NCI-H82 (cell line): ENCODE measurements at places on chromosomes 6 and 20.

GRCh38 chr6:1222728-1223595 is 88.9 kb upstream of the FOXQ1 start:
- no peak for DNase-seq

- DNase-seq, result no peak
Observed at GRCh38 chr6:166024252-166024651, 143.4 kb downstream of the TBXT start.

DNA sequence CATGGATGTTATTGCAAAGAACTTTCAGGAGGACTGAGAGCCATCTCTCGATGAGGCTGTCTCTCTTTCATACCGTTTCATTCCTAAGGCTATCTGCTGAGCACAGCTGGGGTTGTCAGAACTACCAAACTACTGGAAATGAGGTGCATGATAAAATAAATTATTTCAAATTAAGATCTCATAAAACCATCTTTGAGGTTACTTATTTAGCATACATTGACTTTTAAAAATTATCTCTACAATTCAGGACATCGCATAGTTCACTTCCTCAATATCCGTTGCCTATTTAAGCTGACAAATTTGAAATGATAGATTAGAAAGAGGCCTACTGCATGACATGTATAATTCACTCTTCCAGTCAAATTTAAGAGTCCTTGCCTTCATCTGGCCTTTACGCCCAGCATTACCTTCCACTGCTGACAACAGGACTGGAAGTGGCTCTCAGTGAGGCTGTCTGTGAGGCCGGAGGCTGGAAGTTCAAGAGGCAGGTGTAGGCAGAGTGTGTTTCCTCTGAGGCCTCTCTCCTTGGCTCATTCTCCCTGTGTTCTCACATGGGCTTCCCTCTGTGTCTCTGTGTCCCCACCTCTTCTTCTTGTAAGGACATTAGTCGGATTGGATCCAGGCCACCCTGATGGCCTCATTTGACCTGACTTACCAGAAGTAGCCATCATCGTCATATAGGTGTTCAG is 12.8 kb upstream of the DUSP22 start:
- DNase-seq, result no peak

GRCh38 chr6:34053721-34054120 is 92.2 kb downstream of the GRM4 start:
- DNase-seq, result peak; percentile 30

DNA sequence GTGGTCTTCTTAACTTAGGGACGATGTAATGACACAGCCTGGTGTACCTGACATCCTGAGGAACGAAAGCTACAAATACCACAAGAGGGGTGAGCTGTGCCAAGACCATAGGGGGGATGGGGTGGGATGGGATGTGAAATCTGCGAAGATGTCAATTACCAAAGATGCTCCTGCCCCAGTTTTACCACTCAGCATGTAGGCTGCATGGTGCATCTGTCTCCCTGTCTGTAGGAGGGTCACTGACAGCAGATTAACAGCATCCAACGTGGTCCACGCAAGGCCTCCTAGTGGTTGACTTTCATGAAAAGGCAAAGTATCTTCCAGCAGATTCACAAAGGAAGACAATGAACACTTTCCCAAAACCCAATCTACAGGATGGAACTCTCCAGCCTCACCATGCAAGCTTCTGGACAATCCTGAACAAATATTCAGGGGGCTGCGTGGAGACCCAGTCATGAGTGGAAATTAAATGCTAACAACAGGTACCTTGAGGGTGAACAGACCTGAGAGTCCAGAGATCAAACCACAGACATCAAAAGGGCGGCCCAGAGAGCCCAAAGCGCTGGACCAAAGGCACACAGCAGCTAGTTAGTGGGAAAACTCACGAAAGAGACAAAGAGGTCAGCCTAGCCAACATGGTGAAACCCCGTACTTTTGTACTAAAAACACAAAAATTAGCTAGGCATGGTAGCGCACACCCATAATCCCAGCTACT is 44.4 kb downstream of the ZMYND8 start:
- no peak for DNase-seq

DNA sequence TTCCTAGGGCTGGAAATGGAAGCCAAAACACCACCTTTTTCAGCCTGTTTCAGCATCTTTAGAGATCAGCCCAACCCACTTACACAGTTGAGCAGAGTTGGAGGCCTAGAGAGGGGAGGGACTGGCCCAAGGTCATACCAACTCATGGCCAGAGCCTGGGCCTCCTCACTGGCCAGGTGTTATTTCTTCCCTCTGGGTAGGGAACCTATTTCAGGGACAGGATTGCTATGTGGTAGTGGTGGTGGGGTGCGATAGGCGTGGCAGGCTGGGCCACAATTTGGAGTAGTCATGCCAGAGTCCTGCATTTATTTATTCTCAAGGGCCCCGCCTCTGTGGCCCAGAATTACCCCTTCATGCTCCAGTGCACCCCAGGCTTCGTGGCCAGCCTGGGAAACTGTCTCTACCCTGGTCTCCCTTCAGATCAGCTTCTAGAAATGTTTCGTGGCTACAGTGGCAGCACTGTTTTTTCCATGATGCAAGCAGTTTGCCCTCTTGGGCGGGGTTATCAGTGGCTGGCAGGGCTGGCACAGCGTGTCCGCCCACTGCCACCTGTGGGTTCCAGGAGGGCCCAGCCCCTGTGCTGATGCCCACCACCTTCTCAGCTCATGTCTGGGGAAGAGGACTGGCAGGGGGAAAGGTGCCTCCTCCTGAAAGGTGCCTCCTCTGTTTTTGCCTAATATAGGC is 6.2 kb downstream of the VEGFA start:
- no peak for DNase-seq

- no peak for DNase-seq
Observed at GRCh38 chr6:47722194-47722593, 23.8 kb downstream of the ADGRF4 start.

DNA sequence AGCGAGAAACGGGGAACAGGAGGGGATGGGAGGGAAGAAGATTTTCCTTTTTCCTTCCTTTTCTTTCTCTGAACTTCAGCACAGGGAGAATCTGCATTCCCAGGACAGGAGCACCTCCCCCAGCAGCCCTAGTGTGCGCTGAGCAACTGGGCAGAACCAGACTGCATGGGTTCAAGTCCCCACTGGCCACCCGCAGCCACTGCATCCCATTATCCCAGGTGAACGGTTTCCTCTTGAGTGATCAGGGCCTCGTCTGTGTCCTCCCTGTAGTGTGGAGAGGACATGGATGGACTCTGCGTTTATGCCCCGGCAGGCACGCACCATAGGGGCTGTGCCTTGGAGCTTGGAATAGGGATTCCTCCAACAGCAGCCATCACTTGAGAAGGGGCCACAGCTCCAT is 53.0 kb downstream of the ANKRD60 start:
- DNase-seq, result no peak

DNA sequence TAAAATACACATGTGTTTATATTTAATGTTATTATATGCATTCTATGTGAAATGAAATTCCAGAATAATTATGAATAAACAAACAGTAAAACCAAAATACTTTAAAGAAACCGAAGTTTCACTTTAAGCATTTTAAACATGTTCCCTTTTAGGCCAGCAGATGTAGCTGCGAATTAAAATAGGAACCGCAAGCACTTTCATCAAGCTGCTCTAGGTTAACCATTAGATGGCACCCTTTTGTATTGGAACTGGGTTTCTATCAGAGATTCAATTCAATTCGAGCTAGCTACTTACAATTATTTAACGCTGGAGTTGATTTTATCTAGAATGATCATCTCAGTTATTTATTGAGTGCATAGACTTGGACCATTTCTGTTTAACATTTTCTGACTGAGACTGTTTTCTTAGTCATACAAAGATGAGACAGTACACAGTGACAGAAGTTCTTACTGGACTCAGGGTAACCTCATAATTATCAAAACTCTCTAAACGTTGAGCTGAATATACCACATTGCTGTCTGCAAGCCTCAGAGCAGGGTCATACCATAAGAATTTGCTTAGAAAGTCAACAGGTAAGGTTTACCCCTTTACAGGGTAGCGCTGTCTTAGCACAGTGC is 8.5 kb downstream of the TMEM242 start:
- no peak for DNase-seq

DNA sequence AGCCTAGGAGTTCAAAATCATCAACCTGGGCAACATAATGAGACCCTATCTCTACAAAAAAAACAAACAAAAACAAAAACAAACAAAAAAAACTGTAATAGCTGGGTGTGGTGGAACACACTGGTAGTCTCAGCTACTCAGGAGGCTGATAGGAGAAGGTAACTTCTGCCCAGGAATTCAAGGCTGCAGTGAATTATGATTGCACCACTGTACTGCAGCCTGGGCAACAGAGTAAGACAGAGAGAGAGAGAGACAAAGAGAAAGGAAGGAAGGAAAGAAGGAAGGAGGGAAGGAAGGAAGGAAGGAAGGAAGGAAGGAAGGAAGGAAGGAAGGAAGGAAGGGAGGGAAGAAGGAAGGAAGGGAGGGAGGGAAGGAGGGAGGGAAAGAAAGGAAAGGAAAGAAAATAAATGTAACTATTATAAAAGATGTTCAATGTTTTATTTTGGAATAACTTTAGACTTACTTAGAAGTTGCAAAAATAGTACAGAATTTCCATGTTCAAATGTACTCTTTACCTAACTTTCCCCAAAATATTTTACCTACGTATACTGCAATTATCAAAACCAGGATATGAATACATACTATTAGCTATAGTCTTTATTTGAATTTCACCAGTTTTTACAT is 175.2 kb downstream of the KHDC1L start:
- DNase-seq, result no peak

- no peak for DNase-seq
Observed at GRCh38 chr6:122752459-122752858, 27.1 kb upstream of the FABP7 start.

GRCh38 chr20:63035603-63036185 is 28.9 kb upstream of the BHLHE23 start:
- no peak for DNase-seq

DNA sequence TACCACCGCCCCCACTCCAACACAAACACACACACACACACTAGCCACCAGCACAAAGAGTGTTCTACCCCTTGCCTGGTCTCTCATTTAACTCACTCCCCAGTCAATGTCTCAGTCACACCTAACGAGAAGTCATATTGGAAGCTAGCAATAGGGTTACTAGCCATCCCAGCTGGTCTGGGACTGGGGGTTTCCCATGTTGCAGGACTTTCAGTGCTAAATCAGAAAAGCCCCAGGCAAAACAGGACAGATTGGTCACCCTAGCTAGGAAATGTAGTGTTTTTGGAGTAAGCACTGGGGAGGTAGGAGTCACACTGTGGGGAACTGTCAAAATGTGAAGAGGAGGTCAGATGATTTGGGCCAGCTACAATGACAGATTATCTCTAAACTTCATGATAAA is 158.1 kb downstream of the UNC5CL start:
- no peak for DNase-seq

- no peak for DNase-seq
Observed at GRCh38 chr6:106085692-106085983, 498 bp upstream of the PRDM1 start.

GRCh38 chr6:90179190-90180169 is 117.2 kb downstream of the BACH2 start:
- DNase-seq, result peak; percentile 31

DNA sequence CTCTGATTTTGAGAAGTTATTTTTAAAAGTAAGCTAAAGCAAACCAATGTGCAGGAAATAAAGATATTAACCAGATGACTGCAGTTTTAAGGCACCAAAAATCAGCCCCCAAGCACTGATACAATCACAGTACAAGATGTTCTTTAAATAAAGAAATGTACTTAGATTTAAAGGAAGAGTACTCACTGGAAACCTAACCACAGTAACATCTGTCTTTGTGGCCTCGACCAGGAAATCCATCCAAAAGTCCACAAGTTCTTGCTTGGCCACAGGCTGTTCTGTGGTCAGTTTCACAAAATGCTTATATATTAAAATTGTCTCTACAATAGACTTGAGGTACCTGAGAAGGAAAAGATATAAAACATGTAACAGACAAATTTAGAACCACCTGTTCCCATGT is 105.9 kb upstream of the MAP7 start:
- DNase-seq, result no peak

GRCh38 chr6:31617010-31617409 is 2.0 kb downstream of the AIF1 start:
- DNase-seq, result peak; percentile 34

- peak; percentile 52 for DNase-seq
Observed at GRCh38 chr6:44238687-44239350, 8.1 kb upstream of the HSP90AB1 start.

GRCh38 chr6:150145830-150146229 is 3.0 kb downstream of the PPP1R14C start:
- DNase-seq, result no peak

- peak; percentile 25 for DNase-seq
Observed at GRCh38 chr6:167907837-167908681, 81.3 kb downstream of the AFDN start.

DNA sequence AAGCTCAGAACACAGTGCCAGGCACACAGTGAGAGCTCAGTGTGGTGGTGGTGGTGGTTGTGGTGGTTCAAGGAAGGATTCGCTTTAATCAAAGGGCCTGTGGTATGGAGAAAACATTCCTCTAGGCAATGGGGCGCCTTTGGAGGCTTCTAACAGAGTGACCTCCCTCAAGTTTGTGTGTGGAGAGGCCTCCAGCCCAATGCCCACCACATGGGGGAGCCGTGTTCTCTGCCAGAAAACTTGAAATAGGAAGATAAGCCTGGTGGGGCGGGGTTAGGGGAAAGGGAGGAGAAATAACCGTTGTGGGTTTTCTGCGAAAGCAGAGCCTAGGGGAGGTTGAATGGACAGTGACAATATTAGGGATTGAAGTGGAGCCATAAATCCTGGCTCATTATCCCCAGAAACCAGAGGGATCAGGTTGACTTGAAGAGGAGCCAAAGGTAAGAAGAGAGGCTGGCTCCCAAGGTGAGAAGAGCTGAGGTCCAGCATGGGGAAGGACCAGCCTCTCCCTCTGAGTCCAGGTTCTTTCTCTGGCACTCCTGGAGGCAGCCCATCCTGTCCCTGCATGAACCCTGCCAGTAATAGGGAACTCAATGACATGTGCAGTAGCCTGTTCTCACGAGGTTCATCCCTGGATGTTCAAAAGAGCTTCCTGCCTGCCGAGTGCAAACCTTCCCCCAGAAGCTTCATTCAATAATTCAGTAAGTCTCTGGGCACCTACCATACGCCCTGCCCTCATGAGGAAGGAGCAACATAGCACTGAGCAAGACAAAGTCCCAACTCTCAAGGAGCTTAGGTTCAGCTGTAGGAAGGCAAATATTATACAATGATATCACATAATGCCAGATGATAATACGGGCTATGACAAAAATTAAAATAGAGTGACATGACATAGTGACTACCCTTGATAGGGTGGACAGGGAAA is 51.4 kb downstream of the TGM2 start:
- DNase-seq, result peak; percentile 72

GRCh38 chr6:44080561-44081521 is 46.4 kb downstream of the MRPL14 start:
- peak; percentile 86 for DNase-seq
